ENCODE measurements at places on chromosomes 7 and 10. TPM values are rescaled to one million over a fixed set of nuclear protein-coding genes. Genes with fewer than 3 reads are reported as not detected.

DNA sequence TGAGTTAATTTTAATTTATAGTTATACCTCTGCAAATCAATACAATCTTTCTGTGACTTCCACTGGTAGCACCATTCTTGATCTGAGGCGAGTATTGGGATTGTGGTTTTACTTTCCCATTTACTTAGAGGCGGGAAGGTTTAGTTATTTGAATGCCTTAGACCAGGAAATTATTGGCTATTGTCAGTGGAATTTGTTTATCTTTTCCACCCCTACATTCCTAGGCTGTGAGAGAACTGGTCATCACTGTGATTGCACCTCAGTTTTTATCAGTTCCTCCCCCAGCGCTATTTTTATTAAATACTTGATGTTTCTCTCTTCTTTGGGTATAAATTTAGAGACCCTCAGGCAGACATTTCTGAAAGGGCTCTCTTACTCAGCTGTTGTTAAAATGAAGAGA, 29.9 kb downstream of the CDK14 start:
- no peak for DNase-seq

DNA sequence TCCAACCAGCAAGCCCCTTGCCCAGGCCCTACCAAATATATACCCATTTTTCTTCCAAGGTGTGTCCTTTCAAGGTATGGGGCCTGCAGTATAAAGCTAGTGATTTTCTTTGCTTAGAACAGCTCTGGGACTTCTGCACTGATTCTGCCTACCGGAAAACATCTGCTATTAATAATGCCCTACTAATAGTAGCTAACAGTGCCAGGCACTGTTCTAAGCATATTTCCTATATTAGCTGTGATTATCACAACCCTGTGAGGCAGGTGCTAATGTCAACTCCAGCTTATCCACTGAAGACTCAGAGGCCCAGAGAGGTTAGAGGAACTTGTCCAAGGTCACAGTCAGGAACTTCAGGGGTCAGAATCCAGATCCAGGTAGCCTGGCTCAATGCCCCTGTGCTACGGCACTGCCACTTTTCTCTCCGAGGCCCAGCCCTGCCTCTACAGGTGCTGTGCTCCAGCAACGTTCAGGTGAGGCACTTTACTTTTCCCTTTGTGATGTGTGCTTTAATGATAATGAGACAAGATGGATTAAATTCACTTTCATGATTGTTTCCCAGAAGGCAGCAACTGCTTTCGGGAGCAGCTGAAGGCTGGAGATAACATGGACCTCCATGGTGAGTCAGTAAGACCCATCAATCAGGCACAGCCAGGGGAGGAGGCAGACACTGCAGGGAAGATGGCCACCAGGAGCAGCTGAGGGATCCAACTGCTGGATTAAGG, 26.7 kb downstream of the TAS2R41 start:
- DNase-seq = no peak

GRCh38 chr7:34406848-34407530, 251.0 kb upstream of the NPSR1 start:
- DNase-seq = no peak

DNA sequence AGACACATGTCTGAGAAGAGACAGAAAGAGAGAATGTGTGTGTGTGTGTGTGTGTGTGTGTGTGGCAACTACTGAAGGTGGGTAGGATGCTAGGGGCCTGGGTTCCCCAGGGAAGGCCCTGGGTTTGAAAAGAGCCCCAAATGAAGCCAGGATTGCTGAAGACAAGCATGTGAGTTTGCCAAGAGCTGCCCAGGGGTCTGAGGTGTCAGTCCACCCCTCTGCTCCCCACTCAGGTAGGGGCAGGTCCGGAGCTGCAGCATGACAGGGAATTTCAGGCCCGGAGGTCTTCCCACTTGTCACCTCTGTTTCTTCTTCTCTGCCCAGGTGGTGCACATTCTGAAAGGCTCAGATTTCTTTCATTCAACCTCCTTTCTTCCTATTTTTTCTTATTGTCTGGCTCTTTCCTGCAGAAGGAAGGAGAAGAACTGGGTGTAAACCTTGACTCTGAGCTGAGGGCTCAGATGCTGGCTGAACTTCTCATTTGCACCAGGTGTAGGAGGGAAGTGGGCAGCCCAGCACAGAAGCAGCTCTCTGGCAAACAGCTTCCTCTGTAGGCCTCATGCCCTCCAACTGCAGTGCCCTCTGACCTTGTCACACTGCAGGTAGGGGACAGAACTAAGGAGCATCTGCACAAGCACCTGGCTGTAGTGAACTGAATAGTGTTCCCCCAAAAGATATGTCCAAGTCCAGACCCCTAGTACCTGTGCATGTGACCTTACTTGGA, 79.6 kb upstream of the LRRC4 start:
- no peak for DNase-seq

DNA sequence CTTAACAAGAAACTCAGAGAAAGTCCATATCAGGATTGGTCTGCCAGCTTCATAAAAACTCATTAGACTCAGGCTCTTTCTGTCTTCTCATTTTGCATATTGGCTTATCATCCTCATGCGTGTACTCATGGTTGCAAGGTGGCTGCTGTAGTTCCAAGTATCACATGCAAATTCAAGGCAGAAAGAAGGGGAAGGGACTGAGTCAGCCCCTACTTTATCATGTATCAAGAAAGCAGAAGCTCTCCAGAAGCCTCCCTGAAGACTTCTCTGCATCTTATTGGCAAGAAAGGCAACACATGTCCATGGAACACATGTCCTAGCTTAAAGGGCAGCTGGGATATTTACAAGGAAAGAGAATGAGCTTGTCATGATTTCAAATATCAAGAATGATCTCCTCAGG, 19.4 kb upstream of the EZH2 start:
- no peak for DNase-seq

DNA sequence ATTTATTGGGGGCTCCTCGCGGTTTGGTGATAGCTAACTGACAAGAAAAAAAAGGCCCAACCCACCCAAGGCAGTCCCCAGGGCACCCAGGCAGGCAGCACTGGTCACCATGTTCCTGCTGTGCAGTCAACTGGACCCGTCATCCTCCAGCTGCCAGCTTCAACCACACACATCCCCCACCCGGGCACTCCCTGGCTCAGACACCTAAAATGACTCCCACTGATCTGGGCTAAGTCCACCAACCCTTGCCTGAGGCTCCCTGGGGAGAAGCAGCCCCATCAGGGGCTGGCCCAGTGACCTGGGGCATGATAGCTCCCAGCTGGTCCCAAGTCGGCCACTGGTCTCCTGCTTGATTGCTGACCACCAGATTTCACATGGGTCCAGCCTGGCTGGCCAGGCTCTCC, 161.8 kb downstream of the NRF1 start:
- DNase-seq = no peak

DNA sequence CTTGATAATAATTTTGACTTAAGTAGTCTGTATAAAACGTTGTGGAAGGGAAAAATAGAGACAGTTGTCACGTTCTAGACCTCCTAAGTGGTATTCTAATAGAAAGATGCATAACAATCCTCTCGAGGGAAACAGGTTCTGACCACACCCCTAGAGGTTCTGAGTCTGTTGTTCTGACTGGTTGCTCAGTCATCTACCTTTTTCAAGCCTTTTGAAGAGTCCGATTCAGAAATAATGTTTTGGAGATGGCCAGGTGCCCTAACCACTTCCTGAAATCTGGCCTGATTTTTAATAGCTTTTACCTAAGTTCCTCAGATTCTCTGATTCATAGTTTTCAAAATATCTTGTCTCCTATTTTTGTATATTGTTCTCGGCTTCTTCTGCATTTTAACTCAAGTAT, 175.6 kb downstream of the HDAC9 start:
- no peak for DNase-seq

- no peak for DNase-seq
Observed at GRCh38 chr7:95622001-95622549, 25.8 kb upstream of the PDK4 start.

DNA sequence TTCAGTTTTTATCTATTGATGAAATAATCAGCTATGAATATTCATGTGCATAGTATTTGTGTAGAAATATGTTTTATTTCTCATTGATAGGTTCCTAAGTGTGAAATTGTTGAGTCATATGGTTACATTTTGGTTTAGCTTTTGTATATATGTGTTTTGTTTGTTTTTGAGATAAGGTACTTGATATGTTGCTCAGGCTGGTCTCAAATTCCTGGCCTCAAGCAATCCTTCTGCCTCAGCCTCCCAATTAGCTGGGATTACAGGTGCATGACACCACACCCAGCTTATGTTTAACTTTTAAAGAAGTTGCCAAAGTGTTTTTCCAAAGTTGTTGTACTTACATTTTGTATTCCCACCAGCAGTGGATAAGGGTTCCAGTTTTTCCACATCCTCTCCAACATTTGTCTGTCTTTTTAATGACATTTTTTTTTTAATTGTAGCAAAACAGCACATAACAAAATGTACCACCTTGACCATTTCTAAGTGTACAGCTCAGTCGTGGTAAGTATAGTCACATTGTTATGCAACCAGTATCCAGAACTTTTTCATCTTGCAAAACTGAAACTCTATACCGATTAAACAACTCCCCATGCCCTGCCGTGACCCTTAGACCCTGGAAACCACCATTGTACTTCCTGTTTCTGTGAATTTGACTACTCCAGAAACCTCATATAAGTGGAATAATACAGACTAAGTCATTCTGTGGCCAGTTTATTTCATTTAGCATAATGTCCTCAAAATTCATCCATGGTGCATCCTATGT, 12.6 kb upstream of the UBE2D1 start:
- DNase-seq = no peak

DNA sequence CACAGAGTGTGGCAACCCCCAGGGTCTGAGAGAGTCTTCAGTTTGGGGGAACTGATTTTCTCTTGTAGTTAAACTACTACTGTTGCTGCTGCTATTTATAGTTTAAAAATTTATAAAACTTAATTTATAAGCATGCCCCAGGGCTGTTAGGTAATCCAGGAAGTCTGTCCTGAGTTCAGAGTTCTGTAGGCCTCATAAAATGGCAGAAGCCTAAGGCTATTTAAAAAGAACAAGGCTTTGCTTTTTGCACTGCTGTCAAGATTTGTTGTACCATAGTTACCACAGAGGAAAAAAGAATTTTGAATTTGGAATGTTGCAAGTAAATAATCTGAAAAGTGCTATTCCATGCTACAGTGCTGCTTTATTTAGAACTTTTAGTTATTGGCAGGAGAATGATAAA, 66.1 kb downstream of the AGK start:
- no peak for DNase-seq

DNA sequence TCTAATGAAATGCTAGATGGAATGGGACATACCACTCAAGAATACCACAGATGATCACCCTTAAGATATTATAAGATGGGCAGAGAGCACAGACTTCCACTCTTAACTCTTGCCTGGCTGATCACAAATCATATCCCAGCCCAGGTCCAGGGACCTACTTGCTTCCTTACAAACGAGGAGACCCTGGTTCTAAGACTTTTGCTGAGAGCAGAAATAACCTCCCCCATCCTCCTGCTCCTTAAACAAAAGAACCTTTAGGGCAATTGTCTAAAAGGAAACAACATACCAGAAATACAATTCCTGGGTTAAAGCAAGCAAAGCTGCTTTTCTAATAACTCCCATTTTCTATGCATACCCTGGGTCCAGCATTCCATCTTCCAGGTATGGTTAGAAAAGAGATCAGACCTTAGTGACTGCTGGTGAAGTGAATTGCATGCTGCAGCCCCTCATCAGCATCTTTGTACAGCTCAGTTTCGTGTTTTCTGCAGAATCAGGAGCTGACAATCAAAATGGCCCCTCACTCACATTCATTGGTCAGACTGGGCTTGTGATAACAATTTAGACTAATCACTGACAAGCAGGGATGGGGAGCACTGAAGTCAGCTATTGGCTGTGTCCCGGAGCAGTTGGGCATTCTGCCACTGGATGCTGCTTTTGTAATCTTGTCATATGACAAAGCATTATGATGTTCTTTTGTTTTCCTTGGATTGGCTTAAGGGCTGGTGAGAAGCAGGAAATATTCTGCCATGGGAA, 14.6 kb downstream of the IFIT3 start:
- no peak for DNase-seq

- DNase-seq = peak; percentile 8
Observed at GRCh38 chr10:118108194-118109026, 61.7 kb upstream of the RAB11FIP2 start.

Gene UCN3
- not detected for polyA plus RNA-seq

Gene ITIH2
- polyA plus RNA-seq = 70.2 TPM

Gene TUBAL3
- polyA plus RNA-seq = not detected

Gene MUC12
- polyA plus RNA-seq = 9.2 TPM
